Uterus (tissue), 4 donors: ENCODE measurements at places on chromosomes 1 and 21. TPM values are rescaled to one million over a fixed set of nuclear protein-coding genes. Genes with fewer than 3 reads are reported as not detected.

Gene SPRR3
- total RNA-seq, result 0.69 TPM

- DNase-seq, result no peak
Observed at GRCh38 chr1:55868026-55868425, 652.9 kb upstream of the USP24 start.

- DNase-seq, result no peak
Observed at GRCh38 chr1:74835051-74835450, 102.1 kb downstream of the TYW3 start.

- no peak for DNase-seq
Observed at GRCh38 chr1:189357317-189357716, 1120.3 kb downstream of the BRINP3 start.

Gene IFT25
- total RNA-seq, result 1.3 TPM

GRCh38 chr1:22731924-22732720 is 21.5 kb downstream of the EPHB2 start:
- DNase-seq, result no peak

DNA sequence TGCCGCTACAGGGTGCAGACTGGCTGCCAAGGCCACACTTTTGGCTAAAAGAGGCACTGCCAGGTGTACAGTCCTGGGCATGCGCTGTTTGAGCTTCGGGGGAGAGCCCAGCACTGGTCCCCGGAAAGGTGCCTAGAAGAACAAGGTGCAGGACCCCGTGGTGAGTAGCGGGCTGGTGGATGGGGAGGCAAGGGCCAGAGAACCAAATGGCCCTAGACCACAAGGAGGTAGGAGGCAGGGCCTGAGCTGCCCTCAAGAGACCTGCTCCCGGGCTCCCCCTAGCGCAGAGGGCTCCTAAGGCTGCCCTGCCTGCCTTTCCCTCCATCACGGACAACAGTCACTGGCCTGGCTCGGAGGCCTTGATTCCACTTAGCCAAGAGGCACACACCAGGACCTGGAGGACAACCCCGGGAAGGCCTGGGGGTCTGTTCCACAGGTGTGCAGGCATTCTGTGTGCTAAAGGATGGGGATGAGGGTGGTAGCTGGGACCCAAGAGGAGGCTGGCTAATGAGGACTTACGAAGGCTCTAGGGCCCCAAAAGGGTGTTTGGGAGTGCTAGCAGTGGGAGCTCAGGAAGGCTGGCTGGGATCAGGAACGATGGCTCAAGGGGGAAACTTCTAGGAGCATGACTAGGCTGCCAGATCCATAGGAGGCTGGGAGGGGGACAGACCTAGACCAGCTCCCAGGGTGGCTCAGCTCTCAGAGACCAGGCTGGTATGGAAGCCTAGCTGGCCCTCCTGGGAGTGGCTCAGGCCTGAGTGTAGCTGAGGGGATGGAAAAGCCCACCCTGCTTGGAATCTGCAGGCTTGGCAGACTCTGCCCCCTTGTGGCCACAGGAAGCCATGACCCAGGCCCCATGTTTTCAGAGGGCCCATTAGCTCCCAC is 742 bp downstream of the ARTN start:
- DNase-seq, result peak; percentile 60
